ENCODE measurements at places on chromosomes 3 and 15.
A peak's percentile ranks its signal among the peaks of the same experiment; 100 is the strongest.

- DNase-seq: peak; percentile 43
Observed at GRCh38 chr3:87260270-87260669, 16.1 kb downstream of the POU1F1 start.

GRCh38 chr3:49104052-49104426 lies 518 bp downstream of the QARS1 start:
- DNase-seq: no peak

DNA sequence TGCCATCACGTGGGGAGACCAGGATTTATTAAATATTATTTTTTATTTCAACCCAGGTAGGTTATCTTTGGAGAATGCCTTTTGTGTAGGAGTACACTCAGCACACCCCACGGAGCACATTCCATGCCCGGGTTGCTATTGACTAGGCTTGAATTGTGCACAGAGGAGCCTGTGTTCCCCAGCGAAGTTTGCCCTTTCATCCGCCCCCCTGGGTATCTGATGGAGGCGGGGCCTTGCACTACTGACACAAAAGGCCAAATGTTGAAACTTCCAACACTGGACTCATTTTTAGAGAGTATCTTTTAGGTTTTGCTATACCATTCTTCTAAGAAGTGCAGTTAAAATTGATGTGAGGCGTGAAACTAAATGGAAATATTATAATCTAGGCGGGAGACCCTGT lies 39.3 kb upstream of the PPP4R2 start:
- DNase-seq: no peak

DNA sequence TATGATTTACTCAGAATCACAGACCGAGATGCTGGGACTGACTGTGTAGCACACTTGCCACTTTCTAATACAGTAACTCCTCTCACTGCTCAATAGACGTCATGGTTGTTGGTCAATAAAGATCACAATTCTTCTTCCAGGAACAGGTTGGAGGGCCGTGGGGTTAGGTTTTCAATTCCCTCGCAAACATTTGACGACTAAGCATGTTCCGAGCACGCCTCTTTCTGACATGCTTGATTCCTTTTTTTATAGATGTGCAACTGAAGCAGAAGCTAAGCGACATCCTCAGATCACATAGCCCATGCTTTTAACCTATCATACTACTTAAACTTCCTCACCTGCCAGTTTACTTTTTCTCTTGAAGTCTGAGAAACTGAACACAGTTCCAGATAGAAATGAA lies 61.0 kb downstream of the GRM7 start:
- no peak for DNase-seq

DNA sequence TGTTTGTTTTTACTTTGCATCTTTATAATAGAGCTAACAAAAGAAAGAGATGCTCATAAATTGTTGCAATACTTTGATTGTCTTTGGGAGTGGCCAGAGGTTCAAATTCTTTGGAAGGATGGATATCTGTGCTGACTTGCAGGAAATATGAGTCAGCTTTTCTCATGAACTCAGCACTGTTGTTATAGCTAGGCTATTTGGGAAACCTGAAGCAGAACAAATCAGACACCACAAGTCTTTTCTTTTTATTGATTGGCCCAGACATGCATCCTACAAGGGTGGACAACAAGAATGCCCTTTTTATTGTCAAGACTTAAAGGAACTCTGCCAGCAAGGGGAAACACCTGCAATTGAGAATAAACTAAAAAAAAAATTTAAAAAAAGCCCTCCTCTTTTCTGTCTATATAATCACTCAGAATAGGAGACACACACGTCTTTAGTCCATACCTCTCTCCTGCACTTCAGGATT lies 4.6 kb upstream of the DENND4A start:
- DNase-seq: no peak

DNA sequence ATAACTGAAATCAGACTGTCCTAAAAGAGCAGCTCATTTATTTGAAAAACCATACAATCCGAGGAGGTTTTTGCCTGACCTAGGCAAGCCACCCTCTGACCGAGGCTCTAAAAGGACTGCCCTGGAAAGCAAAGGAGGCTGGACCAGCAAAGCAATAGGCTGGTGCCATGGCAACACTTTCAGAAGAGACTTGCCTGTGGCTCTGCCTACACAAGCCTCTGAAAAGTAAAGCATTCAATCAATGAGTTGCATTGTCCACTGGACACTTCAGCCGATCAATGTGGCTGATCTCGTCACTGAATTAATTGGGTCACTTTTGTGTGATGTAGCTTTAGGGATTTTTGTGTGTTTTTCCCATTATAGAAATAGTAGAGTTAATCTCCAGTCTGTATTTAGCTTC lies 99.1 kb upstream of the SEMA6D start:
- no peak for DNase-seq

DNA sequence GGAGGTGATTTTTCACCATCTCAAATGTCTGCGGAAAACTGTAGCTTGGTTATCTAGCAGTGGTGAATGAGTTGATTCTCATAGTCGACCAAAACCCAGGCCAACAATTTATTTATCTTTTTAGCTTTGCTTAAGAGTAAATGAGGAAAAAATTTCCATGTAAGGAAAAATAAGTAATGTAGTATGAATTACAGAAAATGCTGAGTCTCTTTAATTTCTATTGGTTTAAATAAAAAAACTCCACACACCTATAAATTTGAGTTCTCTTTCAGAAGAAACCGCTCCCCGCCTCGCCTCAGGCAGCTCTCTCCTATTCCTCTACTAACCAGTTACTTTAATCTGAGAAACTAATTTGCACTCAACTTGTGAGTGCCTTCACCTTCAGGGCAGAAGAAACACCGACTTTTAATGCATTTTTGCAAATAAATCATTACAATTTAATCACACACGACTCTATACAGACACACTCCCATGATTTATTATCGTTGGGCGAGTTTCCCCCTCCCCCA lies 540 bp upstream of the RSRC1 start:
- DNase-seq: no peak

DNA sequence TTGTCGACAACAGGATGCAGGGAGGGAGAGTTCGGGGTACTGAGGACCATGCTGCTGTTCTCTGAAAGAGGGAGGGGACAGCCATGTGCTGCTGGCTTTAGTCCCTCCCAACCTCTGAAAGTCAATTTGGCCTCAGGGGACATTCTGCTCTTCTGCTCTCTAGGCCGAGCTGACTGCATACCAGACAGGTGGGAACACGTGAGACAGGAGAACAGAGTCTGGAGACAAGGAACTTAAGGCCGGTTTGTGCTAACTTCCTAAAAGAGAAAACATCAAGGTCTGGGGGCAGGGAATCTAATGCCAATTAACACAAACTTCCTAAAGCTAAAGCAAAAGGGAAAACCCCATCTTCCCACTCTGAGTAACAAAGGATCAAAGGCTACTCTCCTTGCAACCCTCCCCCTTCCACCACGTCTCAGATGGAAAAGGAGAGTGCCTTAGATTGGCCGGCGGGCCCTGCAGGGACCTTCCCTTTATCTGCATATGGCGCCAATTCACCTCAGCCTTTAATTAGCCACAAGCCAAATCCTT lies 41.0 kb downstream of the SLCO2A1 start:
- no peak for DNase-seq

GRCh38 chr3:193051314-193051713 lies 133.7 kb upstream of the MB21D2 start:
- no peak for DNase-seq

DNA sequence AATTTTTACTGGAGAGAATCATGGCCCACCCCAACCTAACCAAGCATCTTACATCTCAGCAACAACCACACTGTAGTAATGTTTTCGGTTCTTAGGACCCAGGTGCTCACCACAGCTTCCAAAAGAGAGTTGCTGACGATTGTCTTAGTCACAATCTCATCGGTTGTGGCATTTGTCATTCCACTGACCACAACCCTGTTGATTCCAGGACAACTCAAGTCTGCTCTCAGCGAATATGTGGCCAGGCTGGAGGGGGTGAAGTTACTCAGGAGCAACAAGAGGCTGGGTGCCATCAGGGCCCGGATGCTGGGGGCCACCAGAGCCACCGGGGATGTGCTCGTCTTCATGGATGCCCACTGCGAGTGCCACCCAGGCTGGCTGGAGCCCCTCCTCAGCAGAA lies 25.9 kb downstream of the GALNT15 start:
- no peak for DNase-seq

DNA sequence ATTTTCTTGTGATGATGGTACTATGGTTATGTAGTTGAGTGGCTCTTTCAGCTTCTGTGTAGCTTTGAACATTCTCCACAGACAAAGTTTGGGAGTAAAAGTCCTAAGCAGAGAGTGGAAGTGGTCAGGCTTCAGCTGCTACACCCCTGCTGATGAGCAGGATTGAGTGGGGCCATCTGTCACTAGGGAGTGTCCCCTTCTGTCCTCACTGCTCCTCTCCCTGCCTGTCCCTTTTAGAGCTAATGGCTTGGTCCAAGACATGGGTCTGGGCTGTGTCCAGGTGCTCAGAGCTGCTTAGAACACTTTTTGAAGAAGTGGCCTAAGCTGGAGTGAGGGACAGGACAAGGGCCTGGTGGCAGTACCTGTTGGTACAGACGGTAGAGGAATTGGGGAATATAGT lies 15.1 kb downstream of the MYZAP start:
- DNase-seq: no peak

DNA sequence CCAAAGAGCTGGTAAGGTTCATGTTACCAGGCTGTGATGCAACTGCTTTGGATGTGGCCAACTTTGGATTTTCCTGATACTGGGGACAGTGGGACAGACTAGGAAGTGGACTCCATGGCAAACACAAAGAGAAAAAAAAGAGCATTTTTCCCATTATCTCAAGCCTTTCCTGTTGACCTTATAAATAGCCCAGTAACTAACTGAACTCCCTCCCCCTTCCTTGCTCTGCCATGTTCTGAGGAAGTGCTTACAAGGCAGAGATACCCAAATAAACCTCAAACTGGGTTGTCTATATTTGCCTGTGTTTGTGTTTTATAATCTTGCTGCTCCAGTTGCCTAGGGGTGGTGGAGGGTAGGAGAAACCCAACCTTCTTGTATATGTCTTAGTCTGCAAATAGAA lies 27.3 kb upstream of the SLC9A9 start:
- no peak for DNase-seq

GRCh38 chr3:21783839-21784238 lies 32.8 kb upstream of the ZNF385D start:
- no peak for DNase-seq

GRCh38 chr3:190345027-190345821 lies 23.0 kb upstream of the CLDN1 start:
- no peak for DNase-seq

- no peak for DNase-seq
Observed at GRCh38 chr3:27666708-27667107, 55.4 kb downstream of the EOMES start.

- no peak for DNase-seq
Observed at GRCh38 chr3:160950542-160950941, 154.6 kb downstream of the B3GALNT1 start.

- no peak for DNase-seq
Observed at GRCh38 chr3:105040026-105040622, 326.6 kb upstream of the ALCAM start.

GRCh38 chr15:91336687-91337086 lies 236.6 kb downstream of the SV2B start:
- DNase-seq: no peak

- no peak for DNase-seq
Observed at GRCh38 chr3:47605652-47606051, 27.0 kb upstream of the CSPG5 start.

GRCh38 chr3:121852256-121852655 lies 17.2 kb downstream of the EAF2 start:
- no peak for DNase-seq

DNA sequence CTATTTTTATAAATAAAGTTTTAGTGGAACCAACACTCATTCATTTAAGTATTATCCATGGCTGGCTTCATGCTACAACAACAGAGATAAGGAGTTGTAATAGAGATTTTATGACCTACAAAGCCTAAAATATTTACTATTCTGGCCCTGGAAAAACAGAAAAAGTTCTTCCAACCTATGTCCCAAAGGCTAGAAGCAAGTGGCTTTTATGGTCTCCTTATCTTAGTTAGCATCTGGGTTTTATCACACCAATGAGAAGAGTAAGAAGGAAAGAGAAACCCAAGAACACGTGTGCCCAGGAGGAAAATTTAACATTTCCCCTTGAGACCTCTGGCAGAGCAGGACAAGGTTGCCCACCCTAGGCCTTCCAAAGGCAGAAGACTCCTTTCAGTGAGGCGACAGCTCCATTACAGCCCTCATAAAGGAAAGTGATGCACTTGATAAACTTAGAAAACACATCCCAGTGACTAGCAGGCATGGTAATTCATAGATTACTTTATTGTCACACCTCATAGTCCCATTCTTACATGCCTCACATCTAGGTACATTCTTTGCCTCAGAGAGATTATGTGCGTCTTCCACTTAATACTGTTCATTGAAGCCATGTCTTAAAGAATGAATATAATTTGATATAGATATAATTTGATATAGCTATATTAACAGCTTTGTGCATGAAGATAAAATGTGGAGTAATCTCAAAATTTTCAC lies 113.2 kb upstream of the ACP3 start:
- no peak for DNase-seq

- peak; percentile 4 for DNase-seq
Observed at GRCh38 chr15:93141371-93141794, 52.4 kb upstream of the RGMA start.

DNA sequence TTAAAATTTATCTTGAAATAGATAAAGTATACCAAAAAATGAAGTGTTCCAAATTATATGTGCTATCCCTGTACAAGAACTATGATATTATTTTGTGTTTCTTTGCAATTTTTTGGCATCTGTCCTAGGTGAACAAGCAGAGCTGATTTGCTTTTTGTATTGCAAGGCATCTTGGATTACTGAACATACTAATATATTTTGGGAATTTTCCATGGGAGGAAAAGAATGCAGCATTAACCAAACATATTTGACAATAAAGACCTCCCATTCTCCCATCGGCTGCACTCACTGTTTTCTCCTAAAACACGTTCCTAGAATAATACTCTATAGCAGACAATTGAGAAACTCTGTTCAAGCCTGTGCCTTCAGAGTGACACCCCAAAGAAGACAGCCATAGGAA lies 265.1 kb upstream of the ALCAM start:
- DNase-seq: no peak

GRCh38 chr3:86991840-86992435 lies 989 bp upstream of the VGLL3 start:
- DNase-seq: no peak

DNA sequence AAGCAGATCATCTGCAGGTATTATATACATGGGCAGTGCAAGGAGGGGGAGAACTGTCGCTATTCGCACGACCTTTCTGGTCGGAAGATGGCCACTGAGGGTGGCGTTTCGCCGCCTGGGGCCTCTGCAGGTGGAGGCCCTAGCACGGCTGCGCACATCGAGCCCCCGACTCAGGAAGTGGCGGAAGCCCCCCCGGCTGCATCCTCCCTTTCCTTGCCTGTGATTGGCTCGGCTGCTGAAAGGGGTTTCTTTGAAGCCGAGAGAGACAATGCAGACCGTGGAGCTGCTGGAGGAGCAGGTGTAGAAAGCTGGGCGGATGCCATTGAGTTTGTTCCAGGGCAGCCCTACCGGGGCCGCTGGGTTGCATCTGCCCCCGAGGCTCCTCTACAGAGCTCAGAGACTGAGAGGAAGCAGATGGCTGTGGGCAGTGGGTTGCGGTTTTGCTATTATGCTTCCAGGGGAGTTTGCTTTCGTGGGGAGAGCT lies 639 bp downstream of the MKRN3 start:
- DNase-seq: peak; percentile 5

DNA sequence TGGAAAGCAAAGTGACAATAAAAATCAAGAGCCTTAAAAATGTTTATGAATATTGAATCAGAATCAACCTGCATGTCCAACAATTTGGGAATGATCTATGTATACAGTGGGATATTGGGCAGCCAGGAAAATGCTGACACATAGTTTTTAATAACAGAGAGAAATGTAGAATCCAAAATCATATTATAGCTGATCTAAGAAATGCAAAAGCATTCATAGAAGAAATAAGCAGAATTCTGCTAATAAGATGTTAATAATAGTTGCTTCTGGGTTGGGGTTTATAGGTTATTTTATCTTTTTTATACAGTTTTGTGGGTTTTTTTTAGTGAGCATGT lies 15.1 kb downstream of the KIF9 start:
- DNase-seq: no peak

Data from activated CD4-positive, alpha-beta T cell treated with anti-CD3 and anti-CD28 coated beads for 4 hours (primary cell).